ENCODE measurements at places on chromosomes 4 and X.

- no peak for DNase-seq
Measured at GRCh38 chr4:146486565-146486964, 35.2 kb downstream of the SLC10A7 start.

- no peak for DNase-seq
Measured at GRCh38 chr4:4415107-4415805, 28.4 kb downstream of the NSG1 start.

GRCh38 chr4:168766604-168767316 is 243.3 kb downstream of the CBR4 start:
- DNase-seq, result no peak

DNA sequence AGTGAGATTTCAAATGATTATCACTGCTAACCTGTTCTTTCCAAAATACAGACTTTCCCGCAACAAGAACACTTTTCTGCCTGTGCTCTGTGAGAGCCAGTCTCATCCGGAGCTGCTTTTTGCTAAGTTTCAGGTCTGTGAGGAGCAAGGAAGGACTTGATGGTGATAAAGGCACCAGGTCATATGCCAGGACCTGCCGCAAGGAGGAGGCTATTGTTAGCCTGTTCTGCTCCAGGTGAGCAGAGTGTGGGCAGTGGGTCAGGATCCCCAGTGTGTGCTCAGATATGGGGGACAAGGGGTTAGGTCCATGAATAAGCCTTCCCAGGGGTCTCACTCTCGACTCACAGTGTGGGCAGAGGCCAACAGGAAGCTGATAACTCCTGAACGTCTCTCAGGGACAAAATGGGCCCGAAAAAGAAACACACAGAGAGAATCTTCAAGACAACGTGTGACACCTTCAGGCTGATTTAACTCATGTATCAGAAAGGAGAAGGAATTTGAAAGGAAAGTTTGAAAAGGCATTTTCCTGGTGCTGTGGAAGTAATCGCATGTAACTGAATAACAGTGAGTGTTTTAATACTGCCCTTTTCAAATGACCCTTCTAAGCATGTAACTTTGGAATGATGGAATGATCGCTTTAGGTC is 57.7 kb upstream of the PDLIM3 start:
- DNase-seq, result no peak

DNA sequence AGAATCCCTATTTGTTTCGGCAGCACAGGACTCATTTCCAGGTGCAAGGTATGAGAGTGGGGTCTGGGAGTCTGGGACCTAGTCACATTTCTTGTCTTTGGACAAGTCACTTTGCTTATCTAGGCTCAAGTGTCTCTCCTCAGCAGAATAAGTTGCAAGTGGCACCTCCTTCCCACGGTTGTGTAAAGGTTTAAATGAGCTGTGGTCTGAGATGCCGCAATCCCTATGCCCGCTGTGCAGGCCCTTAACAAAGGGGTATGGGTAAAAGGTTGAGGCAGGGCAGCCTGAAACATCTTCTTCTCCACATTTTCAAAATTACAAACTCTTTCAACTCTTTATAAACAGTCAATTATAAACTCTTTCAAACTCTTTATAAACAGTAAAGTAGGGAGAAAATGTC is 93.7 kb downstream of the RTL5 start:
- no peak for DNase-seq

DNA sequence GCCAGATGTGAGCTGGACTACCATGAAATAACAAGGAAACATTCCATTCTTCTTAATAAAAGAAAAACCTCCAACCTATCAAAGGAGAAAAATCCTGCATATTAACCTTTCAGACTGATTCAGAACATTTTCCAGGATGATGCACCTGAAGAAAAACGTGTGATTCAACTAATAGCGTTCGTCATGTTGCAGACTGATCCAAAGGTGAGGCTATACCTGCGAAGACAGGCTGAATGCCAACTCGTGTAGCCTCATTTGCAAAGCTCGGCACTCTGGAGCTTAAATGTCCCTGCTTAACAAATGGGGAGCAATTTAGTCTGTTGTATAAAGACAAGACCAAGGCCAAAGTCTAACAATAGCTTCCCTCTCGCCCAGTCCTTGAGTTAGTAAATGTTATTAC is 172.0 kb upstream of the NOCT start:
- no peak for DNase-seq

GRCh38 chr4:2141022-2141761 is 82.1 kb downstream of the NAT8L start:
- DNase-seq, result no peak
